Stimulated activated CD4-positive, alpha-beta T cell treated with anti-CD3 and anti-CD28 coated beads, Interleukin-4, amount 100 ng/mL, for 48 hours (primary cell): ENCODE measurements at places on chromosomes 16 and 17.

GRCh38 chr17:50934672-50935220 is 68.6 kb upstream of the TOB1 start:
- DNase-seq: no peak

- no peak for DNase-seq
Observed at GRCh38 chr16:57637965-57638364, 9.5 kb downstream of the ADGRG1 start.

- DNase-seq: no peak
Observed at GRCh38 chr16:67429053-67429798, 1.7 kb upstream of the HSD11B2 start.

DNA sequence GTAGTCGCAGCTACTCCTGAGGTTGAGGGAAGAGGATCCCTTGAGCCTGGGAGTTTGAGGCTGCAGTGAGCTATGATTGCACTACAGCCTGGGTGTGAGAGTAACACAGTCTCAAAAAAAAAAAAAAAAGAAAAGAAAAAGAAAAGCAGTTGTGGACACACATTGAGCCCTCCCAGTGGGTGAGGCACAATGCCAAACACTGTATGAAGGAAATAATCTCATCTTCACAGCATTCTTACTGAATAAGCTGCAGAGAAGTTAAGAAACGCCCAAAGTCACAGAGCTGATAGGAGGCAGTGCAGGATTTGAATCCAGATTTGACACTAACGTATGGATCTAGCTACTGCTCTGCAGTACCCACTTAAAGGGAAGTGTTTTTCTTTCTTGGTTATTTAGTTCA is 5.9 kb upstream of the LYZL6 start:
- no peak for DNase-seq

DNA sequence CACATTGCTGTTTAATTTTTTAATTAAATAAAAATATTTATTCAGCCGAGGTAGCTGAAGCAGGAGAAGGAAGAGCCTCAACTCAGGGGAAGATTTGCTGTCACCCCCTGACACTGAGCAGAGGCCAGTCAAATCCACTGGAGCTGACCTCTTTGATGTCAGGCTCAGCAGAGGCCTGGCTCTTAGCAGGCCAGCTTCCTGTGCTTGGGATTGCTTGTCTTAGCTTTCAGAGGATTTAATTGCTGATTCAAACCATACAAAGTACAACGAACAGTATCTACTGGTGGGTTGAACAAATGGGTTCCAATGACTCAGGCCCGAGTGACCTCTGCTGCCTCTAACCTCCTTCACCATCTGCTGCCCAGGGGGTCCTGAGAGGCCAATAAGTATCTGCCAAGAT is 417.0 kb upstream of the HSBP1 start:
- no peak for DNase-seq

DNA sequence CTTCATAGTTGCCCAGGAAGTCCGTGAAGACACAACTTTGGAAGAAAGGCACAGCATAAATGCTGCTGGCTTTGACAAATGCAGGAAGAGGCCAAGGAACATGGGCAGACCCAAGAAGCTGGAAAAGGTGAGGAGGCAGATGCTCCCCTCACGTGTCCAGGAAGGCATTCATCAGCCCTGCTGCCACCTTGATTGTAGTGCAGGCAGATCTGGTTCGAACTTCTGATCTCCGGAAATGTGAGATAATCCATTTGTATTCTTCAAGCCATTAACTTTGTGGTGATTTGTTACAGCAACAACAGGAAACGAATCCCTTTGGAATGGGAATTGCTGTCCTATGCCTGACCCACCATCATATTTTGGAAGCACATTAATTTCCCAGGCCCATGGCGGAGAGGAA is 28.5 kb upstream of the LCMT1 start:
- DNase-seq: no peak

DNA sequence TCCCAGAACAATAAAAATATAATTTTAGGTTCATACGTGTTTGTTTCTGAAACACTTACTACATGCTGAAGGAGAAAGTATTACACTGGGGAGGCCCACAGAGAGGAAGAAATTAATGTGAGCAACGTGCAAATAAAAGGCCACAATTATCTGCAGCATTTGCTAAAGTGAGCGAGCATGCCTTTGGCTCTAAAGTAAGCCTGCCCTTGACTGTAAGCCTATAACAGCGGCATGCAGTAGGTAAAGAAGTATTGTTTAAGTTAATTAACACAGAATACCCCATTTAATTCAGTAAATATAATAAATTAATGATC is 13.2 kb upstream of the COTL1 start:
- no peak for DNase-seq

DNA sequence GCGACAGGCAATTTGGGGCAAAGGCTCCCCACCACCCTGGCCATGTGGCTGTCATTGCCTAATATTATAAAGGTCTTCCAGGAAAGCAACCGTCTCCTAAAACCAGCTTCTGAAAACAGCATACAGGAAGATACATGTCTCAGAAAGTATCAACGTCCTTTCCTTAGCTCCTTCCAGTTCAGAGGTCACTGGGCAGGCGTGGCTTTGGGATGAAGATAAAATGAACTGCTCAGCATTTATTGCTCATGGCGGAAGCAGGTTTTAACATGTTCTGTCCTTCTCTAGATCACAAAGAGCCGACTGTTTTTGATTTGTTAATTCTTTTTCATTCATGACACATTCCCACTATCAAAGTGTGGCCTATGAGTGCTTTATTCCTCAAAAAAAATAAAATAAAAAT is 8.0 kb downstream of the CFAP20 start:
- DNase-seq: no peak

DNA sequence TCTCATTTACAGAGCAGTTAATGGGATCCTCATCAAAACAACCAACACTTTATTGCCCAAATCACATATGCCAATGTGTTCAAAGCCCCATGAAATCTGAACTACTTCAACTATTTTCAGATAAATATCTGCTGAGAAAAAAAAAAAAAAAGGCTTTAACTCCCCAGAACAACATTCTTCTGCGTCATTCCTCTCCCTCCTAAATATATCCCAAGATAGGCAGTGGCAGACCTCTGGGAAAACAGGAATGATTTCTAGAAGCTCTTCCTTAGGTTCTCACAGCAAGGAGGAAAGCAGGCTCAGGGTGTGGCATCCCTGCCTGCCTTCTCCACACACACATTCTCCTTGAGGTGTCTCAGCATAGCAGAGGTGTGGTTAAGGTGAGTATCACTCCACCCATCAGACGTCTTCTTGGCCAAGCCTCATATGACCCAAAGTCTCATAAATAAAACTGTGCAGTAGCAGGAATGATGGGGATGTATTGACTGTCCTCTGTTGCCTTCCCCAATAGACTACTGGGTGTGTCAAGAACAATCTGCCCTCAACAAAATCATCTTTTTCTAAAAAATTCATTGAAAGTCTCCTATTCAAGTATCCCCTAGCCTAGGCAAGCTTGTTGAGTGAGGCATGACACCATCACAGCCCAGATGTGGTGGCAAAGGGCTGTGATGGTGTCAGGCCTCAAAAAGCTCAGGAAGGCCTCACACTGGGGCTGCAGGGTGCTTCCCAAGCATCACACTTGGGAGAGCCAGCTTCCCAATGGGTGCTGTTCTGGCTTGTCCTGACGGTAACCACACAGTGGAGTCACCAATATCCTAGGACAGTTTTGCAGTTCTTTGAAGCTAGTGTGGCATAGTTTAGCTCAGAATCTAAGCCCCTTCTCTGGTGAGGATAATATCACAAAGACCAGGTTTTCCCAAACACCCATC is 135.4 kb upstream of the SOX9 start:
- no peak for DNase-seq

DNA sequence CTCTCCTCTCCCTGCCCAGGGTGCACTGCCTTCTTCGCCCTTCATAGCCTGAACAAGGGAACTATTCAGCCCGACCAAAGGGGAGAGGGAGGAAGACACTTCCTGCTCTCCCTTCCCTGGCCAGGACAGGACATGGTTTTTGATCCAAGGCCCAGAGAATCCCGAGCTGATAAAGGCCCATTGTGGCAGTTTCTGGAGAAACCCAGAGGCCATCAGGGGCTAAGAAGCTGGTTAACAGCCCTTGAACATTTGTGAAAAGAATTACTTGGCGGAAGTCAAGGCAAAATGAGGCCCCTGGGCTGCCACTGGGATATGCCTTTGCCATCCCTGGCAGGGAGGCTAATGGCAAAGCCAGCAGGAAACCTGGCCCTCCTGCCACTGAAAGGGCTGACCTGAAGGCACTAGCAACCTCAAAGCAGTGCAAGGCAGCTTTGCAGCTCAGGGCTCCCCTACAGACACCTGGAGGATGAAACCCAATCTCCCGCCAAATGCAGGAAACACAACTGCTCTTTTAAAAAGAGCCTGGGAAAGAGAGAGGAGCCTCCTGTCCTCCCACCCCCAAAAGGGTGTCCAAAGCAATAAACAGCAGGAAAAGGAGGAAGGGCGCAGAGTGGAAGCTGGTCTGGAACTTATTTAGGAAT is 12.6 kb downstream of the PHB1 start:
- DNase-seq: no peak

GRCh38 chr16:48064971-48065370 is 90.8 kb downstream of the ABCC12 start:
- DNase-seq: no peak

DNA sequence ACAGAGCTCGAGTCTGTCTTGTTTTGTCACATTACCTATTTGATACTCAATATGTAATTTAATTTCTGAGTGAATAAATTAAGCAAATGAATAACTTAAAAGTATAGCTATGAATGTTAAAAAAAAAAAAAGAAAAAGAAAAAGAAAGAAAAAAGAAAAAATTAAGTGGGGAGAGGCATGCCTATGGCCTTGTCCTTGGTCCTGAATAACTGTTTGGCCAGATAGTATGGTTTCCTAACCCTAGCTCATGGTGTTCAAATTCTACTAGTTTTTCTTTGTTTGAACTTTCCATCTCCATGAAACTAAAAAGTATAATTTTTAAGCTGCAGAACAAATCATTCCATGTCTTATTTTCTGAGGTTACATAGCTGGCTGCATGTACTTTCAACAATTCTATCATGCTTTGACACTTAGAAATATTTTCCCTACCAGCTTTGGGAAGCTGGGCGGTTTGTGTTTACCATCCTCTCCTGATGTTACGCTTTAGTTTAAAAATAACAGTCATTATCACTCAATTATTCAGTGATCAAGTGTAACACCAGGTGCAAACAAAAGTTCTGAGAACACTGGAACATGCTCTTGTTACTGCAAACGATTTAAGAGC is 31.8 kb downstream of the TOX3 start:
- no peak for DNase-seq

- no peak for DNase-seq
Observed at GRCh38 chr16:68378436-68379415, 67.9 kb downstream of the PRMT7 start.

DNA sequence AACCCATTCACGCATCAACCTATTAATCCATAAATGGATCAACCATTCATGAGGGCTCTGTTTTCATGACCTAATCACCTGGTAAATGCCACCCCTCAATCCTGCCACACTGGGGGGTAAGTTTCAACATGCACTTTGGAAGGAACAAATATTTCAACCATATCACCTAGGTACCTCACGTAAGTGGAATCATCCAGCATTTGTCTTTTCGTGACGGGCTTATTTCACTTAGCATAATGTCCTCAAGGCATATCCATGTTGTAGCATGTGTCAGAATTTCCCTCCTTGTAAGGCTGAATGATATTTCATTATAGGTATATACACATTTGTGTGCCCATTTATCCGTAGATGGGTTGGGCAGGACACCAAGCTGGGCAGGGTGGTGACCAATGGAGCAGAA is 35.6 kb downstream of the ANKRD40 start:
- no peak for DNase-seq

GRCh38 chr17:733743-734142 is 1.3 kb downstream of the TLCD3A start:
- DNase-seq: no peak

DNA sequence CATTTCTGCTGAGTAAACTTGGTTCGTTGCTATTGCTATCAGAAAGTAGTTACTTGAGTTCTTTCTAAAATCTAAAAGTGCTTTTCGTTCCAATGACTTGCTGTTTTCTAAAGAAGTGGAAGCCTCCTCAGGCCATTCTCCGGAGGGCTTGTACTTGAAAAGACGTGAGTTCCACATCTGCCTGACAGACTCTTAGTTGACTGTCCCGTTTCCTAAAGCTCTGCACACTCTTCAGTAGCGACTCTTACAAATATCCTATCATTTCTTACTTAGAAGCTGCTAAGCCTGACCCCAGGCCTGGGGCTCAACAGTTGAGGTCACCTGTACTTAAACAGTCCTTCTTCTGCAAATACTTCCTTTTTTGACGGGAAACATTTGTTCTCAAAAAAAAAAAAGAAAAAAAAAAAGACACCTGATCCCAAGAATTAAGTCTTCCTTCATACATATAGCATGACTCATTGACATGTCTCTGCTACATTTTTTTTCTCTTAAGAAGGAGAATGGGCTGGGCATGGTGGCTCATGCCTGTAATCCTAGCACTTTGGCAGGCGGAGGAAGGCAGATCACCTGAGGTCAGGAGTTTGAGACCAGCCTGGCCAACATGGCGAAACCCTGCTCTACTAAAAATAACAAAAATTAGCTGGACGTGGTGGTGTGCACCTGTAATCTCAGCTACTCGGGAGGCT is 61.5 kb downstream of the DHRS7C start:
- no peak for DNase-seq

DNA sequence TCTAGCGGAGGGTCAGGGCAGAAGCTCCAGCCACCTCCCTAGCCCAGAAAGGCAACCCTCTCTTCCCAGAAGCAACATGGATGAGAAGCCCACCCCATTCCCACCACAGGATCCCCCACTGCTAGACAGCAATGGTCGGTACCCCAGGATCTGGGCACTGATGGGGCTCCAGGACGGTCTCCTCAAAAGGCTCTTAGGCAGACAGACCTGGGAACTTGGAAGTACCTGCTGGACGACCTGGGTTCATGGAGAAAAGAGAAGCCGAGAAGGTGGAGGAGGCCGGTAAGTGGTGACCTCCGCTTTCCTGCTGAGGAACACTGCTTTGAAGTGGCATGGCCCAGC is 96.6 kb downstream of the TBC1D16 start:
- DNase-seq: no peak

DNA sequence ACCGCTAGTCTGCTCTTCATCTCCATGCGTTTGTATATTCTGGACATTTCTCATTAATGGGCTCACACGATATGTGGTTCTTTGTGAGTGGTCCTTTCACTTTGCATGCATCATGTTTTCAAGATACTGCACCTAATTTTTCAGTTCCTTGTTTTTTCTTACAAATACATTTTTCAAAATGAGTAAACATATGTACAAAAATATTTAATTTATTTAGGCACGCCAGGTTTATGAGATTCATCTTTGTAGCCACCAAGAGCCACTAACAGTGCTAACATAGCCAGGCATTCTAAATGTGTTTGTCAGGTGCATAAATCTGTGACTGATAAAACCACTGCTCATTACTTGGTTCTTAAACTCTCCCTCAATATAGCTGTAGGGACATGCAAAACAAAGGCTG is 375.3 kb downstream of the WWOX start:
- no peak for DNase-seq

DNA sequence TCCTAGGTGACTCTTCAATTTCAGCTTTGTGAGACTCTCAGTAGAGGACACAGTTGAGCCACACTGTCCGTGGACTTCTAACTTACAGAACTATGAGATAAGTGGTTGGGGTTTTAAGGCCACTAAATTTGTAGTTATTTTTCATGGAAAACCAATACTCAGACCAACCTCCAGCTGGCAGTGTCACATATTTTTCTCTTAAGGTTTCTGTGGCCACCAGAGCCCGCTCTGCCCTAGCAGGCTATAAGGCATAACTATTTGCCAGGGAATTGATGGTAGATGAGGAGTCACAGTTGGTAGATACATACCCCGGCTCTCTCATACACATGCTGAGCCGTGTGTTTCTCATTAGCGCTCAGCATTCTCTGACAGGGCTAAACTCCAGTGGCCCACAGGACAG is 336.8 kb upstream of the MON1B start:
- DNase-seq: no peak
